Uterus (tissue), 4 donors: ENCODE measurements at places on chromosomes 7 and 10. TPM values are rescaled to one million over a fixed set of nuclear protein-coding genes. Genes with fewer than 3 reads are reported as not detected.

The DNAH11 gene
- total RNA-seq: 2.8 TPM

The WEE2 gene
- not detected for total RNA-seq

The EN2 gene
- 2.1 TPM for total RNA-seq

- no peak overlapping the region for H3K4me3 ChIP-seq
- no peaks in the 10 kb centered on the region for H3K27me3 ChIP-seq
- H3K27ac ChIP-seq: peak overlapping the region; percentile 3
- no peak for DNase-seq
Observed at GRCh38 chr7:92737706-92738105, 98.7 kb downstream of the CDK6 start.

DNA sequence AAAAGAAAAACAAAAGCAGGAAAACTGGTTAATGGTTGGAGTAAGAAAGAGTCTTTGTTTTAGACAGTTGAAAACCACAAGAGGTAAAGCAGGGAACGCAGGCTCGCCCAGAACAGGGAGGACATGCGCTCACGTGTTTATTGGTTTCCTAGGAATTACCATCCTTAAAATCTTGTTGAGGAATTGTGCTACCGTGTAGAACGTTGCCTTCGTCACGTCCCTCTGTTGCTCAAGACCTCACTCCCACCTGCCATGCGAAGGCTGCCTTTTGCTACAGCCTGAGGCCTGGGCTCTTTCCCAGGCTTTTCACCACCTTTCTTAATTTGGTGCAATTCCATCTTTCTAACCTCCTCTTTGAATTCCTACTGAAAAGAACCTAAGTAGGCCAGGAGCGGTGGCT is 61.6 kb upstream of the CAMK1D start:
- H3K4me3 ChIP-seq: no peak overlapping the region
- H3K27ac ChIP-seq: no peak overlapping the region
- DNase-seq: no peak
- H3K4me1 ChIP-seq: no peaks in the 10 kb centered on the region
- no peaks in the 10 kb centered on the region for H3K36me3 ChIP-seq

The CACNB2 gene
- total RNA-seq: 24.1 TPM

DNA sequence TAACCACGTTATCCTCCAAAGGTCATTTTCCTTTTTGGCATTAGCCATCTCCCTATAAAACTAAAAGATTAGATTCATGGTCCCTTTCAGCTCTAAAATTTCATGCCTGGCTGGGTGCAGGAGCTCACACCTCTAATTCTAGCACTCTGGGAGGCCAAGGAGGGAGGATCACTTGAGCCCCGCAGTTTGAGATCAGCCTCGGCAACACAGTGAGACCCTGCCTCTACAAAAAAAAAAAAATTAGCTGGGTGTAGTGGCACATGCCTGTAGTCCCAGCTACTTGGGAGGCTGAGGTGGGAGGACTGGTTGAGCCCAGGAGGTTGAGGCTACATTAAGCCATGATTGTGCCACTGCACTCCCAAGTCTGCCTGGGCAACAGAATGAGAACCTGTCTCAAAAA is 57.0 kb downstream of the MALSU1 start:
- H3K27me3 ChIP-seq: no peaks in the 10 kb centered on the region
- H3K4me1 ChIP-seq: no peaks in the 10 kb centered on the region
- no peak overlapping the region for H3K27ac ChIP-seq
- H3K4me3 ChIP-seq: no peak overlapping the region

GRCh38 chr10:36681751-36682632 is 443.4 kb upstream of the ANKRD30A start:
- no peak overlapping the region for H3K4me3 ChIP-seq
- no peak for DNase-seq
- no peak overlapping the region for H3K27ac ChIP-seq
- no peaks in the 10 kb centered on the region for H3K36me3 ChIP-seq
- H3K4me1 ChIP-seq: no peaks in the 10 kb centered on the region

The SPDYE11 gene
- not detected for total RNA-seq
